ENCODE measurements at places on chromosomes 2 and 18. TPM values are rescaled to one million over a fixed set of nuclear protein-coding genes. Genes with fewer than 3 reads are reported as not detected.

Gene SIX2
- 5.2 TPM for total RNA-seq

- DNase-seq: no peak
Observed at GRCh38 chr18:45611943-45612342, 3.3 kb upstream of the SLC14A2 start.

DNA sequence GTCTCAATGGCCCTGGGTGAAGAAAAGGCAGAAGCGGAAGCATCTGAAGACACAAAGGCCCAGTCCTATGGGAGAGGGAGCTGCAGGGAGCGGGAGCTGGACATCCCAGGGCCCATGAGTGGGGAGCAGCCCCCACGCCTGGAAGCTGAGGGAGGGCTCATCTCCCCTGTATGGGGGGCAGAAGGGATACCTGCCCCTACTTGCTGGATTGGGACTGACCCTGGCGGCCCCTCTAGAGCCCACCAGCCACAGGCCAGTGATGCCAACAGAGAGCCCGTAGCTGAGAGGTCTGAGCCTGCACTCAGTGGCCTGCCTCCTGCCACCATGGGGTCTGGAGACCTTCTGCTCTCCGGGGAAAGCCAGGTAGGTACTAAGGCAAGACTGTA lies 13.2 kb downstream of the CEP68 start:
- no peak for DNase-seq

DNA sequence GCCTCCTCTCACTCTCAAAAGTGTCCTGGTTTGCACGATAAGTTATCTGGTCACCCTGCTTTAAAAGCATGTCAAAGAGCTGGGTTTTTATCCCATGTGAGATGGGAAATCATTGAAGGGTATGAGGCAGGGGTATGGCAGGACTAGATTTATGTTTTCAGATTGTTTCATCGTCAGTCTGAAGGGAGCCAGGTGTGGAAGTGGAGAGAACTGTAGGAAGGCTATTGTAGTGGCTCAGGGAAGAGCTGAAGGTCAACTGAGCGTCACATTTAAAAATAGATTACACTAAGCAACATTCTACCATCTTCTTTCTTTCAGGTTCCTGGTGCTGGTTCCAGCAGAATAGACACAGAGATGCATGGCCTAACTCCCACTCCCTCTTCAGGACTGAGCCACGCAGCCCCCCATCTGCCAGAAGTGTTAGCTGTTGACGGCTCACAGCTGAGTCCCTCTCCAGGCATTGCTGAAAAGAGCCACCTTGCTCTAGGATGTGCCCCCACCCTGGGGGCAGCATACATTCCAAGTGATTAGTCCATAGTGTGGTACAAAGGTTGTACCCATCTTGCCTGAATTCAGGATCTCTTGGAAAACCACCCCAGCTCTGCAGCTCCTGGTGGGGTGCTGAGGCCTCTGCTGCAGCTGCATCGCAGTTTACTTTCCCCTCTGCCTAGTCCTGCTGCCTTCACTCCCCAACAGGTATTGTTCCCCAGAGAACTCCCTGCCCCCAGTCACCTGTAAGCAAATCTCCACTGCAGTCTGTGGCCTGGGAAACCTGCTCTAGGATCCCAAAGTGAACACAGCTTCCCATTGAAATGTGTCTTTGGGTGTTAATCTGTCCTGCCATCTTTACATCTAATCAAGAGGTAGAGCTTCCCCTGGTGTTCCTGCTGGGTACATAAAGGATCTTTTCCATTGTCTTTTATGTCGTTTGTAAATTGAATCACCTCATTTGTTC lies 79.5 kb upstream of the KLF7 start:
- no peak for DNase-seq

DNA sequence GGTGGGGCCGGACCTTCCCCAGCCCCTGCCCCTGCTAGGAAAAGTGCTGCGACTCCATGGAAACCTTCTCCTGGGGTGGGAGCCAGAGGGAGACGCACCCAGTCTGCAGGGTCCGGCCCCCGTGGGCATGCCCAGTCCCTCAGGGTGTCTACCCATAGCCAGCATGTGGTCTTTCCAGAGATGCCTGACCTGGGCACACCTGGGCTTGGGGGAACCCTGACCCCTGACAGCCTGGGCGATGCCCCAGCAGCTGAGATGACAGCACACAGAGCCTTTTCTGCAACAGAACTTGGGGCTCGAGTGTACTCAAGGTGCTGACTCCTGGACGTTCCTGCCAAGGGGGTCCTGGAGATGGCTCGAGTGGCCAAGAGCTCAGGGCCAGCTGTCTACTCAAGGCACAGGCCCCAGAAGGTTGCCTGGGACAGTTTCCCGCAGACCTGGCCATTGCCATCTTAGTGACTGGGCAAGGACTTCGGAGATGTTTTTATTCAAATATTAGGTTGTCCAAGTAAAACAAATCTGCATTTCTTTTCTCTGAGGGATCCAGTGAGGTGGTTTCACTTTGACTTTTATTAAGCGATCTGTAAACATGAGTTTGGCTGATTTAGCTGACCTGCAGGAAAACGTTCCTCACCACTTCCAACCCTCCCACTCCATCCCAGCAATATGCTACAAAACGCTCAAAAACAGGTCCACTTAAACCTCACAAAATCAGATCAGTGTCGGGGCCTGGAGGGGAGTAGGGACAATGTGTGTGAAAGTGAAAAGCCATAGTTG lies 228.0 kb downstream of the EIPR1 start:
- DNase-seq: no peak
